ENCODE measurements at places on chromosomes 7 and 10.
A peak's percentile ranks its signal among the peaks of the same experiment; 100 is the strongest.

- DNase-seq, result no peak
These were observed 8.1 kb downstream of the FRMD4A start for GRCh38 chr10:14322526-14323188.

DNA sequence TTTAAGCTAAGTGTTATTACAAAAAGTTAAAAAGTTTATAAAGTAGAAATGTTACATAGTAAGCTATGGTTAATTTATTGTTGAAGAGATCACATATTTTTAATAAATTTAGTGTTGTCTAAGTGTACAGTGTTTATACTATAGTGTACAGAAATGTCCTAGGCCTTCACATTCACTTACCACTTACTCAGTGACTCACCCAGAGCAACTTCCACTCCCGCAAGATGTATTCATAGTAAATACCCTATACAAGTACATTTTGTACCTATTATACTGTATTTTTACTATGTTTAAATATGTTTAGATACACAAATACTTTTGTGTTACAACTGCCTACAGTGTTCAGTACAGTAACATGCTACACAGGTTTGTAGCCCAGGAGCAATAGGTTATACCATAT is 69.2 kb downstream of the DNAJC1 start:
- no peak for DNase-seq

DNA sequence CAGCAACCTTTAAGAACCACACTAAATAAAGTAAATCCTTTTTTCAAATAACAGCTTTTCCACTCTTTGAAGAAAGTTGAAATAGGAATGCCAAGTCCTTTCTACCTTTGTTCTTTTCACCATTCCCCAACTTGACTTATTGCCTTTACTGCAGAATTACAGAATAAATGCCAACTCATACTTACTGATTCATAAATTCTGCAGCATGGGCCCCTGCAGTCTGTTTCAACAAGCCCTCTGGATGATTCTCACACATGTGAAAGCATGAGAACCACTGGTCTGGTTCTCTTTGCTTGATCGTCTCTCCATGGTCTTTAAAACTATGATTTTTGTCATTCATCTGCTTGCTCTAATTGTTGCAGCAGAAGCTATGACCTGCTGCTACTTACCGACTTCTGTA is 56.1 kb downstream of the HACD1 start:
- DNase-seq, result no peak

DNA sequence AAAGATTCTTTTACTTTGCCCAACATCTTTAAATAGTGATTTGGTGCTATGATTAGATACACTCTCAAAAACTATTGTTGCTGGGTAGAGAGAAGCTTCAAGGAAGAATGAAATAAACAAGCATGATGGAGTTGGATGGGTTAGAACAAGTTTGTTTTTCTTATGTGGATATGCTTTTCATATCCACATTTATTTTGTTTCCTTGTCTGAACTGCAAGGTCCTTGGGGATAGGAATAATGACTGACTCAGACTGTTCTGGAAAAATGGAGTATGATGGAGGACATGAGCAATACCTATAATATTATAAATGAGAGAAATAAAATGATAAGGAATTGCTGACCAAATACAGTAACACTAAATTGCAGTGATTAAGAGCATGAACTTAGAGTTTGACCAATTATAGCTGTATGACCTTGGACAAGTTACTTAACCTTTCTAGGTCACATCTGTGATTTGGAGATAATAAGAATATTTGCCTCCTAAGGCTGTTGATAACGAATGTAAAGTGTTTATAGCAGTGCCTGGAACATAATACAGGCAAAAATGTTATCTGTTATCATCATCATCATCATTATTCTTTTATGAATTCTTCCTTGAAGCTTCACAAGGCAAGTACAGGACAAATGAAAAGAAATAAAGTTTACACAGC is 847.5 kb downstream of the LRMDA start:
- DNase-seq, result no peak

DNA sequence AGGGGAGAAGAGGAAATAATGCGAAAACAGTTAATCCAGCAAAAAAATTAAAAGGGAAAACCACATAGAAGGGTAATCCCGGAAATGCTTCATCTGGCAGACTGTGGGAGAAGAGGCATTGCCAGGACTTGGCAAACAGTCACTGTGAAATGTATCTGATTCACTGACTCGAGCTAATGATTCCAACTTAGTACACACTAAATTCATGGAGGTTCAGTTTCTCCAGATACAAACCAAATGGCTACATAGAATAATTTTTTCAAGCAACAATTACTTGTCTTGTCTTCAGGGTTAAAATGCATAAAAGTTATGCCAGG is 36.4 kb downstream of the GDI2 start:
- no peak for DNase-seq

DNA sequence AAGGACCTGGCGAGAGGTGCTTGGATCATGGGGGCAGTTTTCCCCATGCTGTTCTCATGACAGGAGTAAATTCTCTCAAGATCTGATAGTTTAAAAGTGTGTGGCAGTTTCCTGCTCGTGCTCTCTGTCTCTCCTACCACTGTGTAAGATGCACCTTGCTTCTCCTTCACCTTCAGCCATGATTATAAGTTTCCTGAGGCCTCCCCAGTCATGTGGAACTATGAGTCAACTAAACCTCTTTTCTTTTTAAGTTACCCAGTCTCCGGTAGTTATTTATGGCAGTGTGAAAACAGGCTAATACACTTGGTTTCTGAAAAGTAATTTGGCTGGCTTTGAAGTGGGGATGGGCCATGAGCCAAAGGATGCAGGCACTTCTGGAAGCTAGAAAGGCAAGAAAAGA is 268.0 kb upstream of the KAT6B start:
- no peak for DNase-seq

DNA sequence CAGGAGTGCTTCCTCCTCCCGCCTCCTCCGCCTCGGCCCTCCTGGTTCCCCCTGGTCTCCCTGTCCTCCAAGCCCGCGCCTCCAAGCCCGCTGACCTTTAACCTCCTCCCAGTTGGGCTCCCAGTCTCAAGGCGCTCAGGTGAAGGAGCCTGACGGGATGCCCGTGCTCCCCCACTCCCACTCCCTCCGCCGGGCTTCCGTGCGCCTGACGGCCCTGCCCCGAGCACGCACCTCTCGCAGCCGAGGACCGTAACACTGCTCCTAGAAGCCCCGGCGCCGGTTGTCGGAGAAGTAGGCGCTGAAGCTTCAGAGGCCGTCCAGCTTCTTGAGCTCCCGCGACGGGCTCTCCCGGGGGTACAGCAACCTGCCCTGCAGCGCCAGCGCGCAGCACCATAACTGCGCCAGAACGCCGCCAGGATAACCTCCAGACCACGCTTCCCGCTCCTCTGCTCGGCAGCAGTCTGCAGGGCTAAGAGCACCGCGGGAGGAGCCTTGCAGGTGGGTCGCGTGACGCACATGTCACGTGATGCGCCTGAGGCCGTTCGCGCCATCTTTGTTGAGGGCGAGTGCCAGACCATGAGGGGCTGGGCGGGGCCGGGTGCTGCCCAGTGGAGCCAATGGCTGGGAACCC is 71.0 kb upstream of the ZNF479 start:
- no peak for DNase-seq

DNA sequence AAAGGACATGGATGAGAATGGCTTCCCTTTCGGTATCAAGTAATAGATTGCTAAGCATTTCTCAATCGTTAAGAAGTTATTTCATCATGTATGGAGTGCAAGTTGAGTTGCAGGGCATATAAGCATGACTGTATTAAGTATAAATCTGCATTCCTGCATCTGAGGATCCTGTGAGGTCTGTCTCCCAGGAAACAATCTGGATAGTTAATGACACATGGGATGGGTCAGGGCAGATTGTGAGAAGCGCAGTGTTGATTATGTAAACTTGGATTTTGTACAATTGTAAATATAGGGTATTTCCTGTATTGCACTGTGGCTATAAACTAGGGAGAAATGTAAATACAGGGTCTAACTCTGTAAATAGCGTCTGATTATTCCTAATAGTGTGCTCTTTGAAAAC is 102.6 kb downstream of the PLXDC2 start:
- no peak for DNase-seq

DNA sequence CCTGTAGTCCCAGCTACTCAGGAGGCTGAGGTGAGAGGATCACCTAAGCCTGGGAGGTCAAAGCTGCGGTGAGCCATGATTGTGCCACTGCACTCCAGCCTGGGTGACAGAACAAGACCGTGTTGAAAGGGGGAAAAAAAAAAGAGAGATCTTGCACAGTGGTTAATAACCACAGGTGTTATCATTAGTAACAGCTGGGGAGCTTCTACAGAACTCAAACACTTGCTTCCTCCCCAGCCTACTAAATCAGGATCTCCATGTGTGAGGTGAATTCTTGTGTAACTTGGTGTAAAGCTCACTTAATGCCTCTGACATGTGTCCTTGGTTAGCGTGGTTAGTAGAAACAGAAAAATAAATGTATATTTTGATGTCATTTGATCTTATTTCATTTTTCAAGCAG is 43.9 kb upstream of the BMS1 start:
- peak; percentile 62 for DNase-seq

- DNase-seq, result no peak
These were observed 5.1 kb upstream of the ELFN1 start for GRCh38 chr7:1664711-1665548.

DNA sequence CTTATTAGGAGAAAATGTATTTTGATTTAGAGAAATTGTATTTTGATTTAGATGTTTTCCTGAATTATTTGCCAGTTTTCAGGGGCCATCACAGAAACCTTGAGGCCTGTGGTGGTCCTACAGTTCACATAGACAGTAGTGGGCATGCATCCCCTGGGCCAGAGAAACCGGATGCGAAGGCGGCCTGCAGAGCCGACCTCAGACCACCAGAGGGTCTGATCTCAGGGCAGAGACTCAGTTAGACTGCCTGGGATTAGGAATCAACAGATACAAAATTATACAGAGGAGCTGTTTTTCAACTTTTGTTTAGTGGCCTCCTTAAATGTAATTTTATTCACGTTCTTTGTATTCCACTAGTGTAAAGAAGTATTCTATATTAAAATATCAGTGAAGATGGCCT is 158.4 kb downstream of the PAXIP1 start:
- DNase-seq, result no peak

GRCh38 chr7:128963327-128963757 is 25.6 kb downstream of the IRF5 start:
- DNase-seq, result no peak

GRCh38 chr7:132518102-132518838 is 58.0 kb downstream of the PLXNA4 start:
- DNase-seq, result peak; percentile 29

GRCh38 chr7:148253629-148254028 is 336.9 kb upstream of the C7orf33 start:
- DNase-seq, result no peak

GRCh38 chr10:966466-967235 is 21.6 kb upstream of the GTPBP4 start:
- no peak for DNase-seq

- DNase-seq, result peak; percentile 16
These were observed 45.4 kb downstream of the FBXW4 start for GRCh38 chr10:101649525-101650085.

- no peak for DNase-seq
These were observed 9.6 kb downstream of the FAM53B start for GRCh38 chr10:124734311-124735166.

GRCh38 chr7:40611095-40611871 is 476.5 kb downstream of the SUGCT start:
- DNase-seq, result no peak

Data from hematopoietic multipotent progenitor cell treated with erythropoietin and hydrocortisone succinate and interleukin-3 and kit ligand, for 8 days (in vitro differentiated cells).